ENCODE measurements at places on chromosomes 12 and 14. TPM values are rescaled to one million over a fixed set of nuclear protein-coding genes. Genes with fewer than 3 reads are reported as not detected.

The CPNE6 gene
- total RNA-seq, result not detected

The TROAP gene
- total RNA-seq, result 11.3 TPM

The GPR65 gene
- total RNA-seq, result 0.32 TPM

The ABCC9 gene
- total RNA-seq, result 7.4 TPM

The ALDH1L2 gene
- 23.3 TPM for total RNA-seq

The IKBIP gene
- 61.5 TPM for total RNA-seq

The ART4 gene
- under 0.01 TPM for total RNA-seq

The MDP1 gene
- total RNA-seq, result 8.6 TPM

All from fibroblast of villous mesenchyme (primary cell).